ENCODE measurements at places on chromosomes 2 and 18.

GRCh38 chr2:24354957-24355356, 5.4 kb downstream of the ITSN2 start:
- DNase-seq: no peak

DNA sequence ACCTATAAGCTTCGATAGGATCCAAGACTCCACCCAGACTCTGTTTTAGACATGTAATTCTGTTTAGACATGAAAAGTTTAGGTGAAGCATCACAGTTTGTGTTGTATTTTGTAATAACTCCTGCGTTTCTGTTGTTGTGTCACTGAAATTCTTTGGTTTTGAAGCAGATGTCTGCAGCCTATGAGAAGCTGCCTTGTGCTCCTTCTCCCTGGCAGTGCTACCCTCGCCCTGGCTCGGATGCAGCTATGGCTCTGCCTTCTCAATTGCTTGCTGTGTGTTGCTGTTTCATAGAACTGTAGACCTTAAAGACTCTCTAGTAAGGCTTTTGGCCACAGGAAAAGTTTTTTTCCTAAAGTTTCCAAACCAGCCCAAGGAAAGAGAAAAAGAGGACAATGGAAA, 40.2 kb upstream of the ZNF638 start:
- DNase-seq: no peak

GRCh38 chr18:3213300-3214059, 6.3 kb downstream of the MYOM1 start:
- no peak for DNase-seq

- no peak for DNase-seq
These were observed 120.5 kb downstream of the PARD3B start for GRCh38 chr2:204665771-204666170.
